Activated CD4-positive, alpha-beta T cell treated with anti-CD3 and anti-CD28 coated beads, Interleukin-2, Interleukin-6, amounts not matched to agents 100 ng/mL and 50 ng/mL, durations not matched to agents 16 hours and 8 hours (primary cell): ENCODE measurements at places on chromosomes 3 and 15.

- DNase-seq, result no peak
Observed at GRCh38 chr3:36476286-36476942, 96.1 kb downstream of the STAC start.

DNA sequence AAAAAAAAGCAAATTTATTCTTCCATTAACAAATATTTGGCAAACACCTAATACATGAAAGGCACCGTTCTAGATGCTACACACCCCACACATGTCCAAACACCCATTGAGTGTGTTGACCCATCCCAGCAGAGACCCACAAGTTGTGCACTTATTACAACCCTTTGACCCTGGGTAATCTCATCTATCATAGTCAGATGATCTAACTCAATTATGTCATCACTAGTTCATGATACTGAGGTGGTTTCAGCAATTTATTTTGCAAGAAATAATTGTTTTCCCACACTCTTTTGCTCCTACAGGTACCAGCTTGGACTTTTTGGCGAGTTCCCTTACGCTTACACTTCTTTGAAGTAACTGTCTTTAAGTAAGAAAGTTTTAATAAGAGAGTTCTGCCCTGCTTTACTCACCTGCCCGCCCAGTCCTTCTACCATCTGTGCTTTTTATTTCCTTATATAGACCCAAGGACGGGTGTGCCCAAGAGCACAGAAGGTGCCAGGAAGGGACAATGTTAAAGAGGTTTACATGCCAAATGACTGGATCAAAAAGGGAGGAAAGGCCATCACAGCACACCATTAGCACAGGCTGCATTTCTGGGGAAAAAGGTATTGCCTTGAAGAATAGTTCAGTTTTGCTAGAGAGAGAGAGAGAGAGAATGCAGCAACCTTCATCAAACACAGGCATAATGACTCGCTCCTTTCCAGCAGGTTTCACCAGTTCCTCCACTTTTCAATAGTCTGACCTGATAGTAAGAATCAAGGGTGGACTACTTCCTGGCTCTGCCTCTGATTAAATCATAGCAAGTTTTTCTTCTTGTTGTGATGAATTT, 54.5 kb upstream of the ATP11B start:
- no peak for DNase-seq

DNA sequence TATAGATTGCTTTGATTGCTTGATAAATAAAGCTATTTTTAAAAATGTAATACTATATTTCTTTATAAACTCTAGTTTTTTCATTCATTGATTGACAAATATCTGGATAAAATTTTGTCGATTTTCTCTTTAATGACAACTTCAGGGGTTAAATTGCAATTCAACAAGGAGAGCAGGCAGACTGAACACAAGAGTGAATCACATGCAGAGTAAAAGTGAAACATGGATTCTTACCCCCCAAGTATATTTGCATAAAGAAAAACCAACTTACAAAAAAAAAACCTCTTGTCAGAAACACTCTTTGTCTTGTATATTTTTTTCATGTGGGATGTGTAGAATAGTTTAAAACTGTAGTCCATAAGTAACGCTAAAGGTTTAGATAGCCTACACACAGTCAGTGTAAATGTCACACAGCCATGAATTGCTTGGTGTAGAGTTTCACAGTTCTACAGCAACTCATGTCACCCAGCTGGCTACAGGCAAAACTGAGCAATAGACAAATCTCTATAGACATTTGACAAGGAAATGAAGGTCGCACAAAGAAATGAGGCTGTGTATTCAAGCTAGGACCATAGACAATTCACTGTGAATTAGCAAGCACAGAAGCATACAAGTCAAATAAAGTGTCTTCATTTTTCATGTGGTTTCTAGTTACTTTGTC, 141.6 kb downstream of the THRB start:
- DNase-seq, result no peak

GRCh38 chr3:175590745-175591144, 731.6 kb downstream of the NAALADL2 start:
- no peak for DNase-seq

- DNase-seq, result no peak
Observed at GRCh38 chr3:172066880-172067796, 27.8 kb downstream of the FNDC3B start.

GRCh38 chr3:144491333-144491732, 519.7 kb downstream of the DIPK2A start:
- no peak for DNase-seq

DNA sequence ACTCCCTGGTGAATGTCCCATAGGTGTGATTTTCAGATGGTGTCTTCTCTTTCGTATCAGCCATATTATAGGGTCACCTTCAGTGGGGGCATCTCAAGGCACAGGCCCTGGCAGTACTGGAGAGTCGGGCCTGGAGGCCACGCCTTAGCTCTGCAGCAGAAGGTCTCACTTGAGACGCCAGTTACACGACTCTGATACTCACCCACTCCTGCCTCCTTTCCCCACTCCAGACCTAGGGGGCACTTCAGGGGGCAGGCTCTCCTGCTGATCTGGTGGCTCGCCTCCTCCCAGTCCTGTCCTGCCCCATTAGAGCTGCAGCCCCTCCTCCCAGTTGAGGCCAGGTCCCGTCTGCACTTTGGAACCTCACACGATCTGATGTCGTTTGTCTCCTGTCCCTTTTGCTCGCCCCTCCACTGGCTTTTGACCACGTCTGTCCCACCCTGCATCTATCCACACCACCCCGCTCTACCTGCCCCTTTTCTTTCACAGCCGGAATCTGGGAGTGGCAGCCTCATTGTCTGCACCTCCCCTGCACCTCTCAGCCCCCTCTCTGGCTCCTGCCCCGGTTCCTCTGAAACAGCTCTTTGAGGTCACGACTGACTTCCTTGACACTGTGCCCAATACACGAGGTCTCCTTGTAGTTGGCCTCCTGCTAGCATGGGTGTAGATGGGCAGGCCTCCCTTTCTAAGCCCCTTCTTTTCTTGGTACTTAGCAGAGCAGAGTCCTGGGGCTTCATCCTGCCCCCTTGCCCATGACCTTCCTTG, 181.9 kb downstream of the NSMCE3 start:
- no peak for DNase-seq

- no peak for DNase-seq
Observed at GRCh38 chr3:23481616-23482278, 278.6 kb downstream of the UBE2E2 start.

DNA sequence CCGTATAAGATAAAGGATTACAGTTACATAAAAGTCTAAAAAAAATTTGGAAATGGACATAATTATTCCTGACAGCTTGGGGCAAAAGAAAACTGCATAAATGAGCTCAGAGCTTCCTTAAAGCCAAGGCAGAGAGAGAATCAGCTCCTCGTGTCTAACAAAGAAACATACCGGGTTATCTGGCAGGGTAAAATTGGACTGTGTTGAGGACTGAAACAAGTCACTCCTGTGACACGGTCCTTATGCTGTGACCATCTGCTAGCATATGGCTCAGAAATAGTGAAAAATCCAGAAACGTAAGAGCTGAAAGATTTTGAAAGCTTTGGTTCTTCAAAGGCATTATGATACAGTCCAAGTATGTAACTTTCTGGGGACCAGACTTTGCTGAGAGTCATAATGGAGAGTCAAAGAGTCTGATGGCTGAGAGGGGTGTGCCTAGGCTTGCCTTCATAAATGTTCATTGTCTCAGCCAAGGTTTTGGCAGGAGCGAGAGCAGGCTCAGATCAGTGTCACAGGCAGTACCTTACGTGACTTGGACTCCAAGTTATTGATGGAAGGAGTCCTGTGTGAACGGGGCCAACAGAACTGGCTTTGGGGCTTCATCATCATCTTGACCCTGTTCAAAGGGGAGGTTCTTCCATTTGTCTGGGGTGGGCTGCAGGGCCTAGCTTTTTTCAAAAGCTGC, 12.5 kb downstream of the MAP6D1 start:
- no peak for DNase-seq

- no peak for DNase-seq
Observed at GRCh38 chr3:174336784-174337183, 522.4 kb upstream of the NAALADL2 start.

- no peak for DNase-seq
Observed at GRCh38 chr3:21894459-21895340, 143.7 kb upstream of the ZNF385D start.

DNA sequence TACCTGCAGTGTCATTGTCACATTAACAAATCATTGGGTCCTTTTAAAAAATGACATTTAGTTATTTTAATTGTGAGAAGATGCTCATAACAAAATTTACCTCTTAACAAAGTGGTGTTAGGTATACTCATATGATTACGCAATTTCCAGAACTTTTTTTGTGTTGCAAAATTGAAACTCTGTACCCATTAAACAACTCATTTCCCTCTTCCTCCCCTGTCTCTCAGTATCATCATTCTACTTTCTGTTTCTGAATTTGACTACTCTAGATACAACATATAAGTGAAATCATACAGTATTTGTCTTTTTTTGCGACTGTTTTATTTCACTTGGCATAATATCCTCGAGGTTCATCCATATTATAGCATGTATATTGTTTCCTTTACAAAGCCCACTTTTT, 58.7 kb upstream of the CHST2 start:
- DNase-seq, result peak; percentile 79

DNA sequence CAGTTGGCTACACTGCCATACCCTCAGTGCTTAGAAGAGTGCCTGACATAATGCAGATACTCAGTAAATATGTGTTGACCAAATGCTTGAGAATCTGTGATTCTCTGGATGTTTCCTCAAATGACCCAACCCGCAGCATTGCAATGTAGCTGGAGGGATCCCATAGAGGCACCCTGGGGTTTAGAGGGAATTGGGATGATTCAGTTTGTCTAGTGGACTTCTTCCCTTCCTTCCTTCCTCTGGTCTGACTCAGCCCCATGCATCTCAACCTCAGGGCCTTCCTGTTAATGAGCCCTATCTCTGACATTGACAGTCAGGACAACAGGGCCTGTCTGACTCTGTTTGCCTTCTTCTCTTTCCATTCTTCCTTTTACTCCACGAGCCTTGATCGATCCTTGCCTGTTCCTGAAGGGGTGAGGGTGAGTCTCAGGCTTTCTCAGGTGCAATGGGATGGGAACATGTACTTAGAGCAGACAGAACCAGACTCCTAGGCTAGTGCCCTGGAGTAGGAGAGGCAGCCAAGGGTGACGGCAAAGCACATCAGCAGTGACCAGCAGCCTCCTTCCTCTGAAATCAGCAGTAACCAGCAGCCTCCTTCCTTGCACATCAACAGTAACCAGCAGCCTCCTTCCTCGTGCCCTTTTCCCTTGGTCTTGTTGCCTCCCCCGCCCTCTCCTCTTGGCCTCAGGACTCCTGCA, 78.2 kb downstream of the DGKG start:
- no peak for DNase-seq

- DNase-seq, result peak; percentile 71
Observed at GRCh38 chr3:156519758-156520162, 35.2 kb downstream of the SSR3 start.

- DNase-seq, result no peak
Observed at GRCh38 chr3:148149556-148149955, 548.1 kb upstream of the AGTR1 start.

DNA sequence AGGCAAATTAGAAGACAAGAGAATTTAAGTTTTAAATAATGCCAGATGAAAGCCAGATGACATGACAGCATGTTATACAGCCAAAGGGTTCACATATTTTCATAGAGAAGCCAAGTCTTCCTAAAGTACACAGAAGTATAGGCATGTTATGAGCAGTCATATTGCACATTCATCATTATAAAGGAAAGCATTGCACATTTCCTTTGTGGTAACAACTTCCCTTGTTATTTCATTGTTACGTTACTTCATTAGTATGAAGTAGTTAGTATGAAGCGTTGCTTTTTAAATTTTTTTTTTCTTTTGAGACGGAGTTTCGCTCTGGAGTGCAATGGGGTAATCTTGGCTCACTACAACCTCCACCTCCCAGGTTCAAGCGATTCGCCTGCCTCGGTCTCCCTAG, 4.6 kb upstream of the ABCC5 start:
- no peak for DNase-seq

DNA sequence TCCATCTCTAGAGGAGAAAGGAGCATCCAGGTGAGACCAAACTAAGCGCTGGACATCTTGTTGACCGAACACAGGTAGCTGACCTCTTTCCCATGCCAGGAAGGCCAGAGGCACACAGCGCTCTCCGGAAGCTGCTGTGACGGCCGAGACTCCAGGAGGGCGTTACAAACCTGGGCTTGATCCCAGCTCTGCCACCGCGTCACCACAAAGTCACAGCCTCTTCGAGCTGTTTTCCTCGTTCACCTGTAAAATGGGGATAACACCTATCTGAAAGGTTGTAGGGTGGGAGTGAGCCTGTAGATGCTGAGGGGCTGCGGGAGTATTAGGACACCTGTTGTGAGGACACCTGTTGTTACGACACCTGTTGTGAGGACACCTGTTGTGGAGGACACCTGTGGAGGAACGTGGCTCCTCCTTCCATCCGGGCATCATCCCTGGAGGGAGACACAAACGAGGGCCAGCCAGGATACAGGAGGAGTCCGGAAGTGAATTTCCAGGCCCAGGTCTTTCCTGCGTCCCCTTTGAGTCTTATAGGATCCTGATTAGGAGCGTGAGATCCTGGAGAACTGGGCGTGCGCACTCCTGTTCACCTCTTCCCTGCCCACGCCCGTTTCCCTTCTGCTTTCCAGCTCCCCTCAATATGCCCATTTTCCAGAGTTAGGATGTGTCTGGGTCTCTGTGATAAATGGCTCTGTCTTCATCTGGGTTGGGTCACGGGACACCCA, 2.3 kb upstream of the MUC4 start:
- no peak for DNase-seq

DNA sequence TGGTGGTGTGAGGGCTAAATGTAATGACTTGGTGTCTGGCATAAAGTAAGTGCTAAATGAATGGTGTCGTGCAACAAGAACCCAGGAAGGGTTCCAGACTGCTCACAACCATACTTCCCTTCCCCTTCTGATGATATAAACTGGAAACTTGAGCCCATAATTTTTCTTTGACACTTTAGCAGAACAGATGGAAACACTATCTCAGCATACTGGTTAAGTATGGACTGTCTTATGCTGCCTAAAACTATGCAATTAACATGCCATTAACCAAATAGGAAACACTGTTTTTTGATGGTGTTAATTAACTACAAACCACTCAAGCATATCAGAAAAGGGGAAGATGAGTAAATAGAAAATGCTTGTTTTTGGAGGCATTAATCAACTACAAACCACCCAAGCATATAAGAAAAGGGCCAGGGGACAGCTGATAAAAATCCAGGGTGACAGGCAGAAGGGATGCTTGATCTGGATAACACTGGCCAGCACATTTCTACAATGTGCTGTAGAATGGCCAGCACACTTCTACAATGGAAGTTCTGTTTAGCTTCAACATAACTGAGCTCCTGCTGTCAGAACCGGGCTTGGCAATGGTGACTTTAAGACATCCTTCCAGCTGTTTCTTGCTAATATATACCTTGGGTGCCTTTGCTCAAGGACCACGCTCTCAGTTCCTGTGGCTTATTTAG, 85.5 kb upstream of the FAM3D start:
- DNase-seq, result no peak

GRCh38 chr15:58710701-58711100, 38.8 kb downstream of the ADAM10 start:
- no peak for DNase-seq
